ENCODE measurements at places on chromosomes 11 and 22.

GRCh38 chr22:27154717-27155116, 497.3 kb downstream of the MIAT start:
- no peaks in the 10 kb centered on the region for H3K27me3 ChIP-seq
- H3K4me3 ChIP-seq: no peak overlapping the region
- DNase-seq: no peak
- no peaks in the 10 kb centered on the region for H3K36me3 ChIP-seq

GRCh38 chr11:80595011-80595410, 1154.2 kb upstream of the TENM4 start:
- H3K27me3 ChIP-seq: no peaks in the 10 kb centered on the region
- H3K36me3 ChIP-seq: no peaks in the 10 kb centered on the region
- H3K27ac ChIP-seq: no peak overlapping the region
- DNase-seq: no peak
- no peak overlapping the region for H3K4me3 ChIP-seq

DNA sequence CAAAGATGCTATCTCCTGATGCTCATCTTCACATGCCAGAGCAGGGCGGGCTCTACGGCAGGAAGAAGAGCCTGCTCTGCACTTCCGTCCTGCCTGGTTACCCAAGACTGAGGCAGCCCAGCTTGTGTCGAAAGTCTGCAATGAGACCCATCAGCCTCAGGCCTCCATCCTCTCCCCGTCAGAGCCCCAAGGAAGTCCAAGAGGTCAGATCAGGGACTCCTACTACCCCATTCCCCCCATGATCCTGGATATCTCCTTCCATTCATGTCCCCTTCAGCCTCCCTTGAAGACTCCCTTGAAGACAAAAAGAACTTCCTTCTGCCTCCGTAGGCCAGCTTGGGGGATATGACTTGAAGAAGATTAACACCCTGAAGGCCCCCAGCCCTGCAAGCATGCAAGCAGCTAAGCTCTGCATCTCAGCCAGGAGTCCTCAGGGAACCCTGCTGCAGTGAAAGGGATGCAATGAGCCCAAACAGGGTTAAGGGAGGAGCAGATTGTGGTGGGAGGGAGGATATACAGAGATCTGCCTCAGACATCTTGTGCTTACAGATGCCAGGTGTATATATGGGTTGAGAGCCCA, 85.6 kb downstream of the TRIM29 start:
- no peak overlapping the region for H3K27ac ChIP-seq
- no peak overlapping the region for H3K4me3 ChIP-seq
- H3K27me3 ChIP-seq: peaks cover 11% of the 10 kb centered on the region
- peaks cover 5% of the 10 kb centered on the region for H3K36me3 ChIP-seq
- peaks cover 16% of the 10 kb centered on the region for H3K4me1 ChIP-seq

GRCh38 chr11:37298173-37298572, 700.1 kb upstream of the RAG2 start:
- H3K36me3 ChIP-seq: no peaks in the 10 kb centered on the region
- no peak for DNase-seq
- H3K27me3 ChIP-seq: no peaks in the 10 kb centered on the region

GRCh38 chr11:108369064-108369463, 98.3 kb downstream of the C11orf65 start:
- H3K27me3 ChIP-seq: no peaks in the 10 kb centered on the region
- DNase-seq: no peak
- H3K27ac ChIP-seq: no peak overlapping the region

- no peak overlapping the region for H3K27ac ChIP-seq
- H3K4me3 ChIP-seq: no peak overlapping the region
- peaks cover 52% of the 10 kb centered on the region for H3K4me1 ChIP-seq
- peaks cover 3% of the 10 kb centered on the region for H3K36me3 ChIP-seq
Measured at GRCh38 chr11:64865286-64866172, 12.9 kb downstream of the EHD1 start.

DNA sequence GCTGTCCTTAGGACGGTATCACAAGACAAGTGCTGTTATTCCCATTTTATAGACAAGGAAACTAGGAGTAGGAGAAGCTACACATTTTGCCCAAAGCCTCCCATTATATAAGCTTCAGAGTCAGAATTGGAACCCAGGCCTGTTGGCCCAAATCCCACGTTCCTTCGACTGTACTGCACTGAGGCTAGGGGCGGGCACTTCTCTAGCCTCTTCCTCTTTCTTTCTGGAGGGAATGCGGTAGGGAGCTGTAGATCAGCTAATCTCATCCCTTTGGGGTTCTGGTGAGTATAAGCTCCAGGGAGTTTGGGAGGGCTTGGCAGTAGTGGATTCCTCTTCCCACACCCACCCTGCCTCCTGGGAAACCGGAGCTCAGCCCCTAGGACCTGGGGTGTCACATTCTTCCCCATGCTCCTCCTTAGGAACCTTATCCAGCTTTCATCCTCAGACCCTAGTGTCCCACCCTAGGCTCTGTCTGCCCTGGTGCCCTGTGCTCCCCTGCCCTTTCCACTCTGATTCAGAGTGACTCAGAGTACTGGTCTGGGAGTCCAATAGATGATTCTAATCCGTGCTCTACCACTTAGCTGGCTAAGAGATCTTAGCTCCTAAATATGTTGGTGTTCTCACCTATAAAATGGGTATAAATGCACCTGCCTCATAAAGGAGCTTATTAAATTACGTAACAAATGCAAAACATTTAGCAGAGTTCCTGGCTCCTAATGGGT, 29.3 kb downstream of the PHLDB1 start:
- peaks cover 10% of the 10 kb centered on the region for H3K36me3 ChIP-seq
- H3K4me3 ChIP-seq: no peak overlapping the region
- H3K27me3 ChIP-seq: no peaks in the 10 kb centered on the region

DNA sequence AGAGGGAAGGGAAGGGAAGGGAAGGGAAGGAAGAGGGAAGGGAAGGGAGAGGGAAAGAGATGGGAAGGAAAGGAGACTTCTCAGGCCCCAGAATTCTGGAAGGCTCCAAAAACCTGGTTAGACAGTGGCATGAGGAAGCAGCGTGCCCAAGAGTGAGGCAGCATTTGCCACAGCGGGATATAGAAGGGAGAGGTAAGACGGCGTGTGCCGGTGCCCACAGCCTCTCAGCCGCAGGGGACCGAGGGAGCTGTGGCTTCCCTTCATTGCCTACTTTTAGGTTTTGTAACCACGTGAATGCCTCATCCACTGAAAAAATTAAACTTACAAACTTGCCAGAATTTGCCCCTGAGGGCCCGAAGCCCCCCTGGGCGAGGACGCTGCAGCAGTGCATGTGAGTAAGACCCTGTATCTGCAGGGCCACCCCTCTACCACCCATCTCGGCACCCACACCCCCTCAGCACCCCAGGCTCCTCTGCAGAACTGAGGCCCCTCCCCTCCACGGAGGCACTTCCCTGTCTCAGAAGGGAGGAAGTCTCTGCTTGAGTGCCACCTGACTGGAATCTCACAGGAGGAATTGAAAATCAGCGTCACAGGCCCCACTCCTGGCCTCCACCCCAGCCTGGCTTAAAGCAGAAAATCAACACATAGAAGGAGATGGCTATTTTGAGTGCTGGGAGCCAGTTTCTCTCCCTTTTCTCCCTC, 58.1 kb downstream of the LINC01488 start:
- no peaks in the 10 kb centered on the region for H3K36me3 ChIP-seq
- H3K27ac ChIP-seq: peak overlapping the region; percentile 20
- no peaks in the 10 kb centered on the region for H3K27me3 ChIP-seq
- H3K4me1 ChIP-seq: peaks cover 13% of the 10 kb centered on the region
- no peak for DNase-seq

DNA sequence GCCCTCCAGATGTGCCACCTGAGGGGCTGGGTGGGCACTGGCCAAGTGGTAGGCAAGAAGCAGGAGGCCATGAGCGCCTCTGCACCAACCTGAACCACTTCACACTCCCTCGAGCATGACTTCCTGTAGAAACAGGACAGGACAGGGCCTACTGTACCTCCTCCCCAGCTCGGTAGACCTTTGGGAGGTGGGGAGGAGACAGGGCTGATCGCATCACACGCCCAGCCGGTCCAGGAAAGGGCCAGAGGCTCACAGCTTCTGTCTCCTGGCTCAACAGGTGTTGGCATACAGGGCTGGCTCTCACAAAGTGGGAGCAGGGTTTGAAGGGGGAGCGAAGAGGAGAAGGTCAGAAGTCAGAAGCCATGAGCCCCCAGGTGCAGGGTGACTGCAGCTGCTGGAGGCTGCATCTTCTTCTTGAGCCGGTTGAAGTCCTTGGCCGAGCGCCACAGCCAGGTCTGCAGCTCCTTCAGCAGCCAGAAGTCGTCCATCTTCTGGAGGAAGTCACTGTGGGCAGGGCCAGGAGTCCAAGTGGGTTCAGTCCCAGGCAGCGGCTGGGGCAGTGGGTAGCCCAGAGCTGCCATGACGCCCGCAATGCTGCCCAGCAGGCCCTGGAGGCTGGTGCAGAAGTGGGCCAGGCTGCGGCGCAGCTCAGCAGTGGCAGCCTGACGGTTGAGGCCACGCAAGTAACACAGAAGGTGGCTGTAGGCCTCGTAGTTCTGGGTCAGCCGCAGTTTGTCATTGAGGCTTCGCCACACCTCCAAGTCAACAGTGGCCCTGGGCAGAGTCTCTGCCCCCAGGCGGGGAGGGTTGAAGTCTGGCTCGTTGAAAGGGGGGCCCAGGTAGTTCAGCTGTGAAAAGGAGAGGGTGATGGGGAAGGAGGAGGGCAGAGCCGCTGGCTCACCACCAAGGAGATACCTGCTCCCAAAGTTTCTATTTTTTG, 8.3 kb downstream of the CLCF1 start:
- no peak overlapping the region for H3K27ac ChIP-seq
- H3K4me1 ChIP-seq: peaks cover 5% of the 10 kb centered on the region
- no peak for DNase-seq
- H3K36me3 ChIP-seq: no peaks in the 10 kb centered on the region
- peaks cover 7% of the 10 kb centered on the region for H3K27me3 ChIP-seq

- H3K4me1 ChIP-seq: no peaks in the 10 kb centered on the region
- H3K36me3 ChIP-seq: peaks cover 30% of the 10 kb centered on the region
- H3K27me3 ChIP-seq: no peaks in the 10 kb centered on the region
Measured at GRCh38 chr11:78244080-78244479, 55.4 kb downstream of the USP35 start.

GRCh38 chr22:42268852-42269410, 1.5 kb downstream of the TCF20 start:
- no peaks in the 10 kb centered on the region for H3K36me3 ChIP-seq
- H3K4me3 ChIP-seq: peak overlapping the region; percentile 88
- DNase-seq: no peak
- H3K27ac ChIP-seq: no peak overlapping the region

GRCh38 chr11:112437096-112437495, 176.4 kb upstream of the PLET1 start:
- no peak overlapping the region for H3K4me3 ChIP-seq
- DNase-seq: no peak
- no peak overlapping the region for H3K27ac ChIP-seq
- H3K36me3 ChIP-seq: peaks cover 4% of the 10 kb centered on the region

- H3K27me3 ChIP-seq: no peaks in the 10 kb centered on the region
- no peaks in the 10 kb centered on the region for H3K36me3 ChIP-seq
- no peaks in the 10 kb centered on the region for H3K4me1 ChIP-seq
- DNase-seq: no peak
- no peak overlapping the region for H3K4me3 ChIP-seq
- no peak overlapping the region for H3K27ac ChIP-seq
Measured at GRCh38 chr11:103234974-103235373, 125.7 kb downstream of the DYNC2H1 start.

All from neural crest cell (in vitro differentiated cells).